ENCODE measurements at places on chromosomes 1 and 21.

DNA sequence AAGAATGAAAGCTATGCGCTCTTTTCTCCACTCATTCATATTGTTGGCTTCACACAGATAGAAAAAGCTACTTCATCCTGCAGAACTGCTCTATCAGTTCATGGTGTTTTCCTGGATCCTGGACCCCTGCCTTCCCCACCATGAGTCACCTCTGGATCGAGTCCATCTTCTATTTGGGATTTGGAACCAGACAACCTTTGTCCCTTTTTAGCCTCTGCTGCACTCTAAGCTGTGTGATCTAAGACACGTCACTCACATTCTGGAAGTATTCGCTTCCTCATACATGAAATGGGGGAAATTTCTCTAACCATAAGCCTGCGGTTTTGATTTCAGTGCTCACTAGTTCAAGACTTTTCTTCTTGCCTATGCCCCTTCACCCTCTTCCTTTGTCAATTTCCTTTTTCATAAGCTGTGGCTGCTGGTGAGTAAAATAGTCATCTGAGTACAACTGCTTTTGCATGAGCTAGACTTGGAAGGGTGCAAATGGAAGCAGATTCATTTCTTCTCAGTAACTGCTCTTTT is 14.1 kb upstream of the DEGS1 start:
- DNase-seq, result no peak

GRCh38 chr1:194295685-194296084 is 1109.3 kb upstream of the B3GALT2 start:
- DNase-seq, result no peak

DNA sequence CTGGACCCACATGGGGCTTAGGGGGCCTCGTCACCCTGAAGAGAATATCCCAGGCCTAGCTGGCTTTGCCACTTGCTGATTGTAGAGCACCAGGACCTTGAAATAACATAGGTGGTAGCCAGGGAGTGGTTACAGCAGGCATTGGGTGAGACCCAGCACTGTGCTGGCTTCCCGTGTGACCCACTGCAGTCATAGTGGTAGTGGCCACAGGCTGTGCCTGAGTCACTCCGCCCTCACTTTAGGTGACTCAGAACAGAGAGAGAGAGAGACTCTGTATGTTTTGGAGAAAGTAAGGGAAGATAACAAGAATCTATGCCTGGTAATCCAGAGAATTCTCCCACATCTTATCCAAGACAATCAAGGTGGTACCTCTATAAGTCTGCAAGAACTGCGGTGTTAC is 98.7 kb upstream of the LHX8 start:
- DNase-seq, result no peak

GRCh38 chr1:67812226-67812625 is 21.0 kb downstream of the GNG12 start:
- DNase-seq, result no peak

DNA sequence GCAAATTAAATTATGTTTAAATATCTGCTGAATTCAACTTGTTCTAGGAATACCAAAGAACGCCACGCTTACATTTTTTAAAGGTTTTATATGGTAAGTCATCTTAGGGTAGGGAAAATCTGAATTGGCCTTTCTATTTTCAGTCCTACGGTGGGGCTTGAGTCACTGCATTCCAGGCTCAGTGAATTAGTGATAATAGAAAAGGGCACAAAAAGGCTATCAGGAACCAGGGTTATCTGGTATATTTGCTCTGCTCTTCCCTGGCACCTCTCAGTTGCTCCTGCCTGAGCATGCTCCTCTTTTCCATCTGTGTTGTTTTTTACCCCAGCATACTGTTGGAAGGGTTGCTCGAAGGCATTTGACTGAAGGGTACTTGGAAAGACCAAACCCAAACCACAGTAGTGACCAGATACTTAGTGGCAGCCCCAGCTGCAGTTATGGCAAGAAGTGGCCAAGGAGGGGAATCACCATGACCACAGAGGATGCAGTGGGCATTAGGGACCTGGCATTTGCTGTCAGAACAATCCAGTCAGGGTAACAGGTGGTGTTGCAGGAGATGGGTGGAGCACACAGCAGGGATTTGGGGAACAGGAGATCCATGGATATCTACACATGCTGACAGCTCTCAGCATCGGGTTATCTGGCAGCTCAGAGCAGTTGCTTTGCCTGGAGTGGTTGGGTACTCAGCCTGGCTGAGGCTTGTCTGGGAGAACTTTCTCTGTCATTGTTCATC is 2.3 kb downstream of the OVAAL start:
- DNase-seq, result no peak

- no peak for DNase-seq
Measured at GRCh38 chr1:159991513-159991912, 37.5 kb upstream of the SLAMF9 start.

GRCh38 chr1:65881067-65881594 is 88.4 kb downstream of the PDE4B start:
- no peak for DNase-seq

DNA sequence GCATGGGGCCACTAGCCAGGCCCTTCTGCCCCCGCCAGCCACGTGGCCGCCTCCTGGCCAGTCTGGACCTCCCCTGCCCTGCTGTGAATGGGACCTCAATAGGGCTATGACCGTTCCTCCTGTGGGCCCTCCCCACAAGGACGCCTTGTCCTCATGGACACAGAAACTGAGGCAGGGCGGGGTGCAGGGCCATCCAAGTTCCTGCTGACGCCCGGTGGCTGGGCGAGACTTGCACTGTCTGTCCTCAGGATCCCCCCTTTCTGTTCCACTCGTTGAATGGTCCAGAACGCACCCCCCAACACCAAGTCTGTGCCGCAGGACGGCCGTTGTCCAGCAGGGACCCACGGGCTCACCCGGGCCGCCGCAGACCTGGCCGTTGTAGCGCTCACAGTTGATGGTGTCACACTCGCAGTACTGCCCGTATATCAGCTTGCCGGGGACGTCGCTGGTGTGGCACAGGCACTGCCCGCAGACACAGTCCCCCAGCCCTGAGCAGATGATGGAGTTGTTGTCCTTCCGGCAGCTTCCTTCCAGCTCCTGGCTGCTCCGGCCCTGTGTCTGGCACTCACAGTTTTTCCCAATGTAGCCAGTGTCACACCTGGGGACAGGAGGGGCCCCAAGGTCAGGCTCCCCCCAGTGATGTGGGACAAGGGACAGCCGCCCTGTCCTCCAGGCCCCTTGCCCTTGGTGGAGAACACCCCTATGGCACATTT is 16.3 kb upstream of the PTTG1IP start:
- DNase-seq, result no peak

DNA sequence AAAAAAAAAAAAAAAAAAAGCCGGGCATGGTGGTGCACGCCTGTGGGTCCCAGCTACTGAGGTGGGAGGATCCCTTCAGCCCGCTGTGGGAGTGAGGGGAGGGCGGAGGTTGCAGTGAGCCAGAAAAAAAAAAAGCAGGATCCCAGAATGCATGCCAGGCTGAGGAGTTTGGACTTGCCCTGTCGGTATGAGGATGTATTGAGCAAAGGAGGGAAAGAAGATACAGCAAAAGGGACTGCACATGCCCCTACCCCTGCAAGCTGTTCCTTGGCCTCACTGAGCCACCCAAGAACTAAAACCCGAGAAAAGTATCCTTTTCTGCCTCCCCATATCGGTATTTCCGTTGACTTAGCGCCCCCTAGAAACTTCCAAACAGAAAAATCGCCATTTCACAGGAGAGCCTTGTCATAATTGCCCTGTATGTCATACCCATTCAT is 1.3 kb upstream of the GPATCH4 start:
- DNase-seq, result no peak

GRCh38 chr1:246074421-246074820 is 432.7 kb downstream of the SMYD3 start:
- DNase-seq, result no peak

DNA sequence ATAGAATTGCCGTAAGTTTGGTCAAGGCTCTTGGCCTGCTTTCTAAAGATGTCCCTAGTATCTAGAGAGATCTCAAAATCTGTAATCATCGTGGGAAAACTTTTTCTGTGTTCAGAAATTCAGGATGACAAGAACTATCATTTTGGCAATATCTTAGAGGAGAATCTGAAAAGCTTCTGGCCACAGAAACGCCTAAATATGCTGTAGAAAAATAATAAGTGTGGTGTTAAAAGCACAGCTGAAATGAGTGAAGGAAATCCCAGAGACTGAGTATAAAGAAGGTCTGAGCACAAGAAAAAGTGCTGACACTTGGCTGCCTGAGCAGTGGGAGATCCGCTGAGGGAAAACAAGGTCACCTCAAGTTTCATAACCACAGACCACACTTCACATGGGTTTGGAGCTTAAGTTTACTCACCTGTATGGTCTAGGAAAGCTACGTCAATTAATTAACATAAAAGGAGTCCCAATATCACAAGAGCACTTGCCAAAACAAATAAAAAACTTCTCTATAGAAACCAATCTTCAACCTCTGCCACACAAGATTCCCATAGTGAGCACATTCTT is 235.2 kb upstream of the IRF2BP2 start:
- DNase-seq, result no peak

- DNase-seq, result no peak
Measured at GRCh38 chr1:200037501-200037900, 10.0 kb downstream of the NR5A2 start.

DNA sequence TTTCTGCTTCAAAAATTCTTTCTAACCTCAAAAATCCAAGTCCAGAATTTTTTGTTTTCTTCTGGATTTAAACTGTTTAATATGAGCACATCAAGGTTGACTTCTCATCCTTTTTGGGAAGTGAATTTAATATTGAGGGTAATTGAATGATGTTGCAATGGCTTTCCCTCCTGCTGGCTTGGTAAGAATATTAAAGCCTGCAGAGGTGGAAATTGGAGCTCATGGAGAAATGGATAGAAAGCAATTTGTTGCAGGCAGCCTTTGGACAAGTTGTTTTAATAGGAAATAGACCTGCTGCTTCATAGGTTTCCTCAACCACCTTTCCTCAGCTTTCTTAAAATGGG is 124.7 kb downstream of the SYT2 start:
- no peak for DNase-seq

- DNase-seq, result no peak
Measured at GRCh38 chr1:224713228-224713627, 97.1 kb downstream of the CNIH3 start.

- DNase-seq, result no peak
Measured at GRCh38 chr1:183480971-183481441, 8.7 kb downstream of the SMG7 start.

GRCh38 chr1:241738284-241739078 is 86.4 kb downstream of the WDR64 start:
- DNase-seq, result no peak

DNA sequence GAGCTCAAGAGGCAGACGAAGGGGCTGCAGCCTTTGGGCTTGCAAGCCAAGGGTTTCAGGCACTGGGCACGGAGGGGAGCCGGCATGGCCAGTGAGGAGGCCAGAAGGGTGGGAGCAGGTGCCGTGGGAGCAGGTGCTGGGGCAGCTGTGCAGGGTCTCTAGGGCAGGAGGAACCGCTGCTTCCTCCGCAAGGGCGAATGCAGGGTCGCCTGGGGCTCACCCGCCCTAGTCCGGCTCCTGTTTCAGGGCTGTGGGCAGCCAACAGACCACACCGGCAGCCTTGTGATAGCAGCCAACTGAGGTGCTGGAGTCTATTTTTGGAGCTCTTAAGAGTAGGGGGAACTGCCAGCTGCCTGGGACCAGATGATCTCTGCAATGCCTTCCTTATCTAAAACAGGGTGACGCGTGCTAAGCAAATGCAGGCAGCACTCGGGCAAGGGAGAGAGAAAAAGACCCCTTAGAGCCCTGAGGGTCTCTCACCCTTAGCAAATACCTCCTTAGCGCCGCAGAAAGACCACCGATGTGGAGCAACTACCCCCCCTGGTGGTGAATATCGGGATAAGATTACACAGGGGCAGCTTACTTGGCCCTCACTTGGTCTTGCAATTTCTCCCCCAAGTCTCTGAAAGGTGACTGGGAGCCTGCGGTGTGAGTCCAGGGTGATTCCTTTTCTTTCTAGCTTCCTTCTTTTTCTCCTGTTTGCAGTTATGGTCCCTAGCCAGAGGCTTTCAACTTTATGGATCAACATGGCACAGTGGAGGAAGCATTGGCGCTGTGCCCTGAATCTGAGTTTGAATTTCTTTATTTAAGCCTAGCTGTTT is 20.7 kb upstream of the MAPKAPK2 start:
- DNase-seq, result peak; percentile 89

DNA sequence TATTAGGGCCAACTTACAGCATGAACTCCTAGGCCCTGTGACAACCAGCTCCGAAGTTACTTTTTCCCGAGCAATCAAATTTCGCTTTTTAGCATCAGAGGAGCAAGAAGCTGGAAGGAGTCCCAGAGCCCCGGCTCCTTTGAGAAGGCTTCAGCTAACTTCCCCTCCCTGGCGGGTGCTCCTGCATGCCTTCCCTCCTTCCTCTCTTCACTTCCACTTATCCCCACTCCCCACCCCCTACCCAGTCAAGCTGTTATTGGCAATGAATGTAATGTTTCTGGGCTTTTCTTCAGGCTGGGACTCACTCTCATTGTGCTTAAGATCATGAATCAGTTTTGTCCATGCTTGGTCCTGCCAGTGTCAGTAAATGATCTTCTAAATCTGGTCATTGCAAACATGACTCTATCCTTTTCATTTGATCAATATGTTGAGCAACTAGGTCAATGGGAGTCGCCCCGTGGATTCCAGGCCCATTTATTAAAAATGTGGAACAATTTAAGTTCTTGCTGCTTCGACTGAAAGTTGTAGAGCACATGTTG is 94.5 kb upstream of the TSPAN2 start:
- DNase-seq, result no peak

GRCh38 chr21:34722684-34723300 is 54.0 kb downstream of the CLIC6 start:
- DNase-seq, result peak; percentile 59

DNA sequence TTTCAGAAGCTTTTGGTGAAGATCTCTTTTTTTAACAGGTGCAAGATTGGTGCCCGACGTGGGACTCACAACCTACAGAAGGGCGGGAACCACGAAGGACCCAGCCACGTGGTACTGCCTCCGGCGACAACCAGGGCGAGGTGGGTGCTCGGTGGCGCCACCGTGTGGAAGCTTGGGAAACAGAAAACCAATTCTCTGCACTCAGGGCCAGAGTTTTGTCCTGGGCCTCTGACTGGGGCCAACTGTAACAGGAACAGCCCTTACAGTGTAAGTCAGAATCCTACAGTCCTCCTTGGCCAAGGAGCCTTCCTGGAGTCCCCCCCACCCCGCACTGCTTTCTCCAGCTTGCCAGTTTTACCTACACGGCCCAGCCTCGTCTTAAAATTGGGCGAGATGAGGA is 11.6 kb upstream of the S100A7A start:
- DNase-seq, result peak; percentile 75
